ENCODE measurements at places on chromosomes 1 and 21. TPM values are rescaled to one million over a fixed set of nuclear protein-coding genes. Genes with fewer than 3 reads are reported as not detected.

Gene LEFTY2
- total RNA-seq, result not detected

Gene LCK
- total RNA-seq, result 3.9 TPM

Gene RAB3B
- 2.8 TPM for total RNA-seq

Gene RXFP4
- total RNA-seq, result not detected

Gene KPNA6
- total RNA-seq, result 49.6 TPM

Gene ZNF683
- not detected for total RNA-seq

Gene ADARB1
- total RNA-seq, result 23.6 TPM

Gene FAM89A
- total RNA-seq, result 59.8 TPM

Gene MATN1
- not detected for total RNA-seq

Gene OR2T35
- not detected for total RNA-seq

Gene HNRNPCL1
- not detected for total RNA-seq

Gene ZNF670
- 4.3 TPM for total RNA-seq

Gene EXO1
- total RNA-seq, result 0.91 TPM

Gene SH2D1B
- not detected for total RNA-seq

Gene COL11A1
- total RNA-seq, result 1.8 TPM

Data from suprapubic skin (tissue), 4 donors.